ENCODE measurements at places on chromosomes 3 and 15.

- DNase-seq = no peak
These were observed 1.3 kb downstream of the LAMB2 start for GRCh38 chr3:49131576-49131975.

- DNase-seq = no peak
These were observed 54.4 kb downstream of the LARS2 start for GRCh38 chr3:45442679-45443253.

DNA sequence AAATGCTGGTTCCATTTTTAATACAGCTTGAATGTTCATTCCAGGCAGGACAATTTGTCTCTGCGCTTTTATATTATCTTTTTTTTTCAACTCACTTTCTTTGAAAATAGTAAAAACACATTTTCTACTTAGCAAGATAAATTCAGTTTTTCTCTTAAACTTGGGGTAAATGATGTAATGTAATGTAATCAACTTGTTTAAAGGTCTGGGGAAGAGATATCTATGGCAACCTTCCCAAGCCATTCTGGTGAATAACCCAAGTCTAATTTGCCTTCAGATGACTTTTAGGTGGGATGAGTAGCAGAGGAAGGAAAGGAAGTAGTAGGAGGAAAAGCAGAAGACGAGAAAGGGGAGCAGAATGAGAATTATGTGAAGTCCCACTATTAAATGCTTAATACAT is 335.1 kb downstream of the SV2B start:
- no peak for DNase-seq

GRCh38 chr15:34679291-34679690 is 75.5 kb downstream of the GJD2 start:
- DNase-seq = no peak

DNA sequence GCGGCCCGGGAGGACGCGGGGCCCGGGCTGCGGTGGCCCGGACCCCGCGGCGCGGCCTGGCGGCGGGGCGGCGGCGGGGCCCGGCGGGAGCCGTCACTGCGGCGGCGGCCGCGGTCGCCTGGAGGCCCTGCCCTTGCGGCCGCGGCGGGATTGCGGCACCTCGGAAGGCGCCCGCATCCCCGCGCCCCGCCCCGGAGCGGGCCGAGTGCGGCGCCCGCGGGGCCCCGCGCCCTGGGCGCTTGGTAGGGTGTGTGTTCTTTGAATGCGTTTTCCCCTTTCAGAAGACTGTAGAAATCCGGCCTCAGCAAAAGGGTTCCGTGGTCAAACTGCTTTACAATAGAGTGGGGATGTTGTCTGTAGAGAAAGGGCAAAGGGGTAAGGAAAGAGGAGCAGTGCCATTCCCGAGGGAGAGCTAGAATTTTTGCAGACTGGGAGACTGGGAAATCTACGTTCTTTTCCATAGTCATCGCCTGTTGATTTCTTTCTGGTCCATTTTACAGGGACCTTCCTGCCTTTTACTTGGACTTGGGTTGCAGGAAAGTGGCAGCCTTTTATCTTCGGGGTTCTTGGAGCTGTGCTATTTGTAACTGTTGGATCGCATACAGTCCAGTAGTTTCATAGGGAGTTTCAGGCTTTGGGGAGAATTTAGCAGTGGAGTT is 630 bp downstream of the SNRK start:
- peak; percentile 49 for DNase-seq

GRCh38 chr15:67512933-67513714 is 7.8 kb upstream of the C15orf61 start:
- no peak for DNase-seq

DNA sequence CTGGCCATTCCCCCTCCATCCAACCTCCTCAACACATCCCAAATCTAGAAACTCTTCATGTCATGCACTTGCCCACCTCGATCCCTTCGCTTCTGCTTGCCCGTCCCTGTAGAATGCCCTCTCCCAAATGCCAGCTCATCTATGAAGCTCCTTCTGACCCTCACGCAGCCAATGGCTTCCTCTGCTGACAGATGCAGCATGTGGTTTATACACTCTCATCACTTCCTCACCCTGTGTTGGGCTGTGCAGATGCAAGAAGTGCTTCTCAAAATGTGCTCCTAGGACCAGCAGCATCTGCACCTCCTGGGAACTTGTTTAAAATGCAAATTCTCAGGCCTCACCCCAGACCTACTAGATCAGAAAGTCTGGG is 51.7 kb downstream of the SEMA5B start:
- DNase-seq = peak; percentile 25

- DNase-seq = no peak
These were observed 311.5 kb downstream of the CACNA2D3 start for GRCh38 chr3:54433846-54434245.

- DNase-seq = no peak
These were observed 133.8 kb downstream of the EPHB1 start for GRCh38 chr3:134928819-134929218.

DNA sequence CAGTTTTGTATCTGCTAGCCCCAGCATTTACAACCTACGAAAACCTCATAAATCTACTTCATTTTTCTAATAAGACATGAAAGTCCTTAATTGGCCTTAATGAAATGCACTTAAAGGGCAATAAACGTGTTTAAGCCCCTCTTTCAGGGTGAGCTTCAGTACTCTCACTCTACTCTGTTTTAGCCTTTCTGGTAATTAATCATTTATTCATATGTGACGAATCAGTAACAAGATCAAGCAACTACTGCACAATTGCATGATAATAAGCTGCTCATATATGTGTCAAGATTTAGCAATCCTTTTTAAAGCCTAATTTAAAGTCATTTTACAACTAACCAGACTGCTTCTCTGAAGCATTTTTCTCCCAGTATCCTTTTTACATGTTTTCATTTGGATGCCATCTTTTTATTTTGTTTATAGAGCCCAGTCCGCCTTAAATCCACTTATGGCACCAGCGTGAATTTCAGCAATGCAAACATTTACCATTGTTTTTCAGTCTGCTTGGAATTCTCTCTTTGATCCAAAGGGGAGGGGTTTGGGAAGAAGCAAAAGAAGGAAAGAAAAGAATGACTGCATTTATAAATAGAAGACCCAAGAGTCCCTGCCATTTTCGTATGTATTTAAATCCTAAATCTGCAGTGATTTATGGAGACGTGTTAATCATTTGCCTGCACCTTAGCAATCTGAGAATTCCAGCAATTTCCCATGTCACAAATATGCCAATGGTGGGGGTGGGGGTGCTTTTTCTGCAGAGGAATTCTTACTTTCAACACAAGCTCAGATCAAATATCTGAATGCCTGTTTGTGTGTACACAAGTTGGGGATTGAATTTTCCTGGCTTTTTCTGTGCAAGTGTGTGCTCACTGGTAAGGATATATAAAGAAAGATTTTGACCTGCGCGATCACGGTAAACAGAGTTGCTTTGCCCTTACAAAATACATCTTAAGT is 230.8 kb upstream of the TBC1D5 start:
- no peak for DNase-seq

GRCh38 chr3:27093771-27094170 is 275.4 kb downstream of the NEK10 start:
- no peak for DNase-seq

DNA sequence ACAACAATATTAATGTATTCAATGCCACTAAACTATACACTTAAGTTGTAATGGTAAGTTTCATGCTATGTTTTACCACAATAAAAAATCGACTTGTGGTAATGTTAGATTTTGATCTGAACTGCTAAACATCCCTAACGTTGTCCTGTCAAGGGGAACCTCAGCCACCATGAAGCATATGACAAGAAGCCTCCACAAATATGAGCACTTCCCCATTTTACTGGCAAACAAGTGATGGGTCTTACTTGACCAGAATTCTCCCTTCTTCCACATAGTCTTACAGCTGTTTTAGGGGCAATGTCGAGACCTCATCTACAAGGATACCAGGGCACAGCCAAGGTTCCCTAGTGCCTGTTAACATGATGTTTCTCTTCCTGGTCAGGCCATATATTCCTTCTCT is 124.2 kb upstream of the ABI3BP start:
- DNase-seq = no peak

DNA sequence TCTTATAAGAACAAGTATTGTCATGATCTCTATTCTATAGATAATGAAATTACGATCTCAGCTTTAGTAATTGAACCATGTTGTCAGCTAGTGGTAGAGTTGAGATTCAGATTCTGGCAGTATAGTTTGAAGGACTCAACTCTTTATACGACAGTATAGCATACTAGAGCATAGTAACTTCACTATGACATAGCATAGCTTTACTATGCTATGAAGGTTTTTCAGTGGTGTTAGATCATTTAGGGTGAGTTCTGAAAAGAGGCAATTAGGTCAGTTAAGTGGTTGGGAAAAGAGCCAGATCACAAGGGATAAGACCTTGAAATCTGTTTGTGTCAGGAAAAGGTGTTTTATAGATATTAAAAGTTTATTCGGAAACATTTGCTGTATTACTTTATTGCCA is 8.1 kb downstream of the STX19 start:
- DNase-seq = no peak

- no peak for DNase-seq
These were observed 43.3 kb downstream of the TGFBR2 start for GRCh38 chr3:30649572-30650318.

DNA sequence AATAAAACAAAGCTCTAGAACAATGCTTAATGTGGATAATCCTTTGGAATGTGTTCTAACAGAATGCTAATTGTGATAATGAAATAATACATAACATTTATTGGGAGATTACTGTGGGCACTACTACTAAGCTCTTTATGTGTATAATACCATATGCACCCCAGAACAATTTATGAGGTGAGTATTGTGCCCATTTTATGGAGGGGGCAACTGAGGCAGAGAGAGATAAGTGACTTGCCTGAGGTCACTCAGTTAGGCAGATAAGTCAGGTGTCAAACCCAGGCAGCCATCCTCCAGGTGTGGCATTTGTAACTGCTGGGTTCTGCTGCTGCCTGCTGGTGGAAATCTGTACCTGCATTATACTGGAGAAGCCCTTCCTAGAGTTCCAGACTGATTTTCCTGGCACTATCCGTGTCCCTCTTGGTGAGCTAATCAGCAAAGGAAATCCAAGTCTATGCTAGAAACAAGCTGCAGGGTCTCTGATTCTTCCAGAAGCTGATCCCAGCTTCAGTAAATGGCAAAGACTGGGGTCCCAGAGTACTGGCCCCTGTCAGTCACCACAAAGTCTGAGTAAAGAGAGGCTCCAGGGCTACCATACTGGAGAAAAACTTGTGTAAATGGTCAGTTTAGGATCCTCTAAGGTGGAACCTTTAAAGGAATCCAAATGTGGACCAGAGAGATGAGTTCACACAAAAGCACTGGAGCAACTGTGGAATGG is 22.6 kb upstream of the RBP1 start:
- no peak for DNase-seq

DNA sequence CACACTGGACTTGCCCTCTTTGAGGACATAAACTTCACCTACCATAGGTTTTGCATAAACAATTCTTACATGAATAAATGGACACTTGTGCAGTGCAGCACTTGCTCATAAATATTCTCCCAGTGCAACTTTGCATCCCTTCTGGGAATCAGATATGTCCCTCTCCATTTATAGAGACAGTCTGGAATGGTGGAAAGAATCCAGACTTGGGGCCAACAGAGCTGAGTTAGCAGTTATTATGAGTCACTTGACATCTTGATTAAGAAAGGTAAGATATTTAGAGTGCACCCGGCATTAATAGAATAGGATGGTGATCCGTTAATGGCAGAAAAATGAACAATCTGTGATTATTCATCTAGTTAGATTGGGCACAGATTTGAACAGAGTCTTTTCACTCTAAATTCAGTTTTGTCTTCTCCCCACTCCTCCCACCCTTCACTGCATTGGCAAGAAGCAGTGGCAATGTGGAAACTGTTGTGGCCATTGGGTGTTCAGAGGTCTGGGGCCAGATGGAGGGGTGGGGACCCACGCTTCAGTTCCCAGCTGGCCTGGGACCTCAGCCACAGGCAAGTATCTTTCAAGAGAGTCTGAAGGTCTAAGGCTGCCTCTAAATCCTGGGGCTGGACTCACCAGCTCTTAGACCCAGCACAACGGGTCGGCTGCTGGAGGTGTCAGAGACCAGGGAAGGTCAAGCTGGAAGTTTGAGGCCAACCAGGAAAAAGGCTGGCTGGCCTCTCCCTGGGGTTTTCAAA is 58.9 kb upstream of the KY start:
- no peak for DNase-seq

DNA sequence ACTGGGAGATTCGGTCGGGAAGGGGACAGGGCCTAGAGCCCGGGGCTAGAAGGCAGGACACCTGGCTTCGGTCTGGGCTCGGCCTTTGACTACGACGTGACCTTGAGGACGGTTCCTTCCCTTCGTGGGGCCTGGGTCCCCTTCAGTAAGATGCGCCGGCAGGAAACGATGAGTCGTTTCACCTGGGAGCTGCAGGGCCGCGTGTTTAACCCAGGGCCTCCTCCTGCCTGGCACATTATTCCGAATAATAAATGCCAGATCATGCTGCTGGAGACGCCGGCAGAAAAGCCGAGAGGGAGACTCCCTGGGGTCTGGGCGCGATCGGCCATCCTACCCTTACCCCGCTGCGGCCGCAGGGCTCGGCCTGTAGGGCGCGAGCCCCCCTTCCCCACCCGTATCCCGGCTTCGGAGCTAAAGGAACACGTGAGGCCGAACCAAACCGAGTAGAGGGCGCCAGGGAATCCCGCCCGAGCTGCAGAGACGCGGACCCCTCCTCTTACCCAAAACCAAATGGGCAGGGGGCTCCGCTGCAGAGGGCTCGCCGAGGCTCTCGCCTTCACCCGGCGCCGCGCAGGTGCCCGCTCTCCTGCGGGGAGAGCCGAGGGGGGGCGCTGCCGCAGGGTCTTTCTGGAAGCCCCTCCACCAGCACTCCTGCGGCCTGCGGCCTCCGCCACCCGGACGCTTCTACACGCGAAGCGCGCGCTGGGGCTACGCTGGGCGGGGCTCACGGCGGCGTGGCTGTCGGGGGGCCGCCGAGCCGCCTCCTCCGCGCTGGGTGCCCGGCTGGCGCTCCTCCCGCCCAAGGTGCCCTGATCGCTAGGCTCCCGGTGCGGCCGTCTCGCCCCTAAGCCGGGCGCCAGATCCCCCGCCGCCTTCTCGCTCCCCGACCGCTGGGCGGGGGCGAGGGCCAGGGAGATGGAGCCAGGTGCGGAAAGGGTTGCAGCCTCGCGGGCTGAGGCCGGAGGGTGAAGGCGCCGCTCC is at the start of gene BDH1:
Gene BDH1 (minus strand): TSS at position 688 of the 981 bp plus-strand sequence. CDS start 9,525 bp downstream, outside the sequence.
- DNase-seq = peak; percentile 86

DNA sequence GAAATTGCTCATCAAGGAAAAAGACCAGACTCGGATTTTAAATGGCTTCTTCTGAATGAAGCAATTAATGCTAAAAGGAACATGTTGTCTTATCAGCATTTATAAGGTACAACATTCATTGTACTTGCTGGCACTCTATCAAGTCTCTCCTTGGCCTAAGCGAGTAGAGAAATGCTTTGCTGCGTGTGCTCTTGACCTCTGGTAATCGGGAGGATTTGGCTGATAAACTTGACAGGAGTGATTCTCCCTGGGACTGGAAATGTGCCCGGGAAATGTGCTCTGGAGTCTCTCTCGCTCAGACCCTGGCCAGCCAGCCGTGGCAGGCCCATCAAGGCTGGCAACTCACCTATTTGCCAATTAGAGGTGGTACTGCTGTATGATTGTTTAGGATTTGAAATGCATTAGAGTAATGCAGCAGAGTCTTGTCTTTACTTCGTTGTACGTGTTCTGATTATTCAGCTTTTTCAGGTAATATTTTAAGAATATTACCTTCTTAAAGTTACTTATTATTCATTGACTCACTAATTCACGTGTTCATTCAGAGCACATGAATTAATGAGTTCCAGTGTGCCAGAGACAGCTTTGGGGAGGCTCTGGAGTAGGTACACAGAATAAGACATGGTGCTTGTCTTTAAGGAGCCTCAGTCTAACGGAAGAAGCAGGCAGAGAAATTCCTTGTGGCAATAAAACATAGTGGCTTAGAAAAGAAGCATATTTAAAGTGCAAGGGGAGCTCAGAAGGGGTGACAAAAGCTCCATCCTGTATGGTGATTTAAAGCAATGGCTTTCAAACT is 48.0 kb upstream of the TPRG1 start:
- no peak for DNase-seq

All from activated T-cell treated with anti-CD3 and anti-CD28 coated beads, Interleukin-2, amount 50 U/mL, for 48 hours (primary cell).